ENCODE measurements at places on chromosomes 1 and 21.

DNA sequence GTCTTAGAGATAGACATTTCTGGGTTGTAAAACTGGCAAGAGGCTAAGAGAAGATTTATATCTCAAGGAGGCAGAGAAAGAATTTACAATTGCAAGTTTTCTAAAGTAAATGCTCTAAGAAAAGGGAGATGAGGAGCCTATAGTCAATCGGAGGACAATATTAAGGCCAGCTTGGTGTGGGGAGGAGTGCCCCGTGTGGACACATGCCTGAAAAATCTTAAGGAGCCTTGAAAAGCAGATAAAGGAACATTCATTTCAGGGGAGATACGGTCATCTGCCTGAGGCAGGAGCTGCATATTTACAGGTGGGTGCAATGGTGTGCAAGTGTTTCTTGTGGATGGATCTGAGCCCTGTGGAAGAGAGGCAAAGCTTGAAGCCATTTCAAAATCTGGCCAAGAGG lies 25.6 kb downstream of the FCRL2 start:
- no peak for DNase-seq

DNA sequence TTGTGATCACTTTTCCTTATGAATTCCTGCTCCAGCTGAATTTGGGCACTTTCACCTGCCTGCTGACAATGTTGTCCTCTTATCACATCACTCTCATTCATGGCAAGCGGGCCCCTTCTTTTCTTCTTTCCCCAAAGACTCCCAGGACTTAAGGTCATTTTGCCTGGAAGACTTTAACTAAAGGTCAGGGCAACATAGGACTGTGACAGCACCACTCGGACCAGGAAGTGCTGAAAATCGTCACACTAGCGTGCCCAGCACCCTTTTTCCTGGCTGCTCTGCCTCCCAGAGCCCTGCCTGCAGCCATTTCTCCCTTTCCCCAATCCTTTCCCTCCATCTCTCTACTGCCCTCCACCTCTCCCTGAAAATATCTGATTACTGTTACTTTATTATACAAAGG lies 35.4 kb downstream of the CD34 start:
- no peak for DNase-seq

GRCh38 chr1:114353262-114353661 lies 157.7 kb downstream of the TRIM33 start:
- no peak for DNase-seq

- DNase-seq: no peak
These were observed 239.5 kb downstream of the FOXD2 start for GRCh38 chr1:47677241-47677940.

DNA sequence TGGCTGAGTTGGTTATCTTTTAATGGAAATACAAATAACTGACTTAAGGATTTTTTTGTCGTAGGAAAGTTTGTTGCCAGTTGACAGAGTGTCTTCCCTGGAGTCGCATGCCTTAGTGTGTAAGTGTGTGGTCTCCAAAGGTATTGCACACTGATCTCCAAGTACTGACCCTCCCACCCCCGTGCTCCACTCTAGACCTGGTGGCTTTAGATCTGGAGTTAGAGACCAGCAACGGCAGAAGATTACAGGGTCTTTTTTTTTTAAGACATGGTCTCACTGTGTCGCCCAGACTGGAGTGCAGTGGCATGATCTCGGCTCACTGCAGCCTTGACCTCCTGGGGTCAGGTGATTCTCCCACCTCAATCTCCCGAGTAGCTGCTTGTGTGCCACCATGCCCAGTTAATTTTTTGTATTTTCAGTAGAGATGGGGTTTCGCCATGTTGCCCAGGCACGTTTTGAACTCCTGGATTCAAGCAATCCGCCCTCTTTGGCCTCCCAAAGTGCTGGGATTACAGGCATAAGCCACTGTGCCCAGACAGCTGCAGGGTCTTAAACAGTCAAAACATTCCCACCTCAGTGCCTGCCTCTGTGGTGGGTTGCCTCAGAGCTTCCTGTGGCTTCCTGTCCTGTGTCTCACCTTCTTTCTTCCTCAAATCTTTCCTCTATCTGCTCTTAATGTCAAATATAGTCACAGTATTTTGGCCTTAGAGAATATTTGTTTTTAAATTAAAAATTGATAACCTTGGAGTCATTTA lies 6.9 kb downstream of the TRAPPC10 start:
- DNase-seq: no peak

- no peak for DNase-seq
These were observed 16.2 kb downstream of the HSD11B1 start for GRCh38 chr1:209720826-209721225.

GRCh38 chr1:223401873-223402789 lies 8.9 kb downstream of the CCDC185 start:
- no peak for DNase-seq

DNA sequence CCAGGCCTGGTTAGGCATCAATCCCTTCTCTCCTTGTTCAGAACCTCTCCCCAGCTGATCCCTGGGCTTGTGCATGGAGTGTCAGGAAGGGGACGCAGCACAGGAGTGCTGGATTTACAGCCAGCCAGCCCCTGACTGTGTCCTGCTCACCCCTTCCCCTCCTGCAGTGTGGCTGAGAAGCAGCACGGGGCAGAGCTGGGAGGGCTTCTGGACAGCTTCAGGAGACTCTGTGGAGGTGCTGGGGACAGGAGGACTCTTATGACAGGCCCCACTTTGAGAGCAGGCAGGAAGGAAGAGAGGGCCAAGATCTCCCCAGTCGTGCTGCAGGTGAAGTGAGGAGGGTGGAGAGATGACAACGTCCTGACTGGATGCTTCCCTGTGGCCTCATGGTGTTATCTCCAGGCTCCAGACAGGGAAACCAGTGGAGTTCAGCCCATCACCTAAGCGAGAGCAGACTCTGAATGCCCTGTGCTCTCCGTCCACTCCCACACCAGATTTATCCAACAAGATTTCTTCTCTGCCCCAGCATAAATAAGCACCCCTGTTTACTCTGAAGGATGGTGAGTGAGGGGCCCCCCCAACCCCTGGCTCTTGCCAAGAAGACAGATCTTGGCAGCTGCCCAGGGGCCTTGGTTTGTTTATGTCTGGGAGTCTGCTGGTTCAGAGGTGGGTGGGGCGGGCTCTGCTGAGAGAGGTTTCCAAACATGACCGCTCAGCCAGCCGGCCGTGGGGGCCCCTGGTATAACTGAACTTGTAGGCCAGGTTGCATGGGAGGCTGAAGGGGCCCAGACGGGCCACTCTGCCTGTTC lies 21.3 kb downstream of the TMCC2 start:
- no peak for DNase-seq

GRCh38 chr1:39261712-39262221 lies 57.3 kb downstream of the MACF1 start:
- no peak for DNase-seq

DNA sequence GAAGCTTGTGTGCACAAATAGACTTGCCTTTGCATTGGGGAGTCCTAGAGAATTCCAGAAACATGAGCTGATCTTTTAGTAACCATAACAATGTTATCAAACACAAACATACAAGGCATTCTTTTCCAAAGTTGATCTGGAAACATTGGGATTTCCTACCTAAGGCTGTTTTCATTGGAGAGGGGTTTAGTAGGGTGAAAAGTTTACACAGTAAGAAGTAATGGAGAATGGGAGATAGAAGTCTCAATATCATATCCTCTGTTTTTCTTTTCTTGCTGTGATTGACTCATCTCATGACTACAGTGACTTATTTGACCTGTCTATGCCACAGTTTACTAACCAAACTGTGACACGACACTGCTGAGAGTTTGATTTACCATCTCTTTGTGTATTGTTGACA lies 65.6 kb upstream of the PLA2G4A start:
- no peak for DNase-seq

GRCh38 chr21:28991861-28992525 lies 684 bp downstream of the LTN1 start:
- no peak for DNase-seq

DNA sequence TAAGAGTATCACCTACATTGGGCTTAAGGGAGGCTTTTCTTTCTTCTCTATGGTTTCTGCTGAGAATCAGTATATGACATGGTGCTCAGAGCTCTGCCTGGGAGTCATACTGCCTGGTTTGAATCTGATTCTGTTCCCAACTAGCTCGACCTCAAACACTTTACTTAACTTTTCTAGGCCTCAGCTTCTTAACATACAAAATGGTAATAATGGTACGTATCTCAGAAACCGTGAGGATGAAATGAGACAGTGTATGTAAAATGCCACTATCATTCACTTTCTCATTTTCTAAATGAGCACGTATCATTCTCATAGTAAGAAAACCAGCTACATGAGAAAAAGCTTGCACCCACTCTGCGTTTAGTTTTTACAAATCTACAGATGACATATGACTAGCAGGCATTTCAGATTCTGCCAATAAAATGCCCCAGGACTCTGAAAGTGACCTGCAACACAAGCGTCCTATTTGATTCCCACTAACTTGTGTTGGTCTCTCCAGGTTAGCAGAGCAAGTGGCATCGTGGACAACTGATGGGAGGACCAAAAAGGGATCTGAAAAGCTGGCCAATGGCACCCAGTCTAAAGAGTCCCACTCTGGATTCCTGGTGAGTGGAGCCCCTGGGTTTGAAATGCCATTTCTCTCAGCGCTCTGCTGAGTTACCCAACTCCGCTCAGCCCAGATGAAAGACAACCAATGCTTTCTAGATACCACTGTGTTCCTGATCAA lies 6.1 kb downstream of the CTNNBIP1 start:
- DNase-seq: no peak

GRCh38 chr21:25635310-25635709 lies 3.7 kb upstream of the JAM2 start:
- DNase-seq: no peak

DNA sequence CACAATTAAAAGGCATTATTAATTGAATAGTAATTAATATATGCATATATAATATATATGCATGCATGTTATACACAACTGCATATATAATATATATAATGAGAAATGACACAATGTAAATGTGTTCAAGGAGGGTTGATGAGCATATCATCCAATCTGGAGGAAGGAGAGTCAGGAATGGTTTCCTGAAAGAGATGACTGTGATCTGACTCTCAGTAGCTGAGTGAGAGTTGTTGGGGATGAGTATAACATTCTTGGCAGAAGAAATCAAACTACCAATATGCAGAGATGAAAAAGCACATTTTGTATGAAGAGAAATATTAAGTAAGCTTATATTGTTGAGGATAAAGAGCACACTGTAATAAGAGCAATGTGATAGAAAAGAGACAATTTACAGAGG lies 37.3 kb downstream of the F13B start:
- DNase-seq: no peak
